ENCODE measurements at places on chromosomes 7 and 10. TPM values are rescaled to one million over a fixed set of nuclear protein-coding genes. Genes with fewer than 3 reads are reported as not detected.

The MACROH2A2 gene
- total RNA-seq, result 21.3 TPM

The OPALIN gene
- total RNA-seq, result not detected

GRCh38 chr10:37434091-37434490 lies 308.7 kb downstream of the ANKRD30A start:
- H3K4me3 ChIP-seq, result no peak overlapping the region
- no peaks in the 10 kb centered on the region for H3K4me1 ChIP-seq
- no peak for DNase-seq
- no peaks in the 10 kb centered on the region for H3K36me3 ChIP-seq
- H3K27me3 ChIP-seq, result no peaks in the 10 kb centered on the region

DNA sequence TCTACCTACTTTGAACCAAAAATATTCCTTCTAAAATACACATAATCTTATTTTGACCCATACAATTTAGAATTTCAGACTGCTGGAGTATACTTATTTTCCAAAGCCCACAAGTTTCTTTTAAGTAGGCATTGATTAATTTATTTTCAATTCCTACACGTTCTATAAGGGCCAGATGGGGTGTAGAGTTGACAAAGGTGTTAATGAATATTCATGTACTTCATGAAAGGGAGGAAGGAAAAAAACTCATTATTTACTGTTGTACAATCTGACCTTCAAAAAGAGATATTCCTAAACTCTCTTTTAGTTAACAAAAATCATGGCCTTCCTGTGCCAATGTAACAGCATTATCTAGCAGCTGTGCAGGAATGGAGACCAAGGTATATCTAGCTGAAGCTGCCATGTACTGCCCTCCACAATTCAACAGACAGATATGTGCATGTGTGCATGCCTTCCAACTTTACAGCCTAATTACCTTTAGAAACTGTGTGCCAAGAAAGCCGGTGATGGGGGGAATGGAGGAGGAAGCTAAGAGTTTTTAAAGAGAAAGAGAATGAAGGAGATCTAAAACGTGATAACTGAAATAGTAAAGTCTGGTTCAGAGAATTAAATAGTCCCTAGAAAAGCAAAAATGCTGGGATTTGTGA lies 108.9 kb downstream of the UPF2 start:
- H3K27me3 ChIP-seq, result no peaks in the 10 kb centered on the region
- DNase-seq, result no peak
- no peak overlapping the region for H3K4me3 ChIP-seq
- H3K4me1 ChIP-seq, result no peaks in the 10 kb centered on the region
- H3K27ac ChIP-seq, result peak overlapping the region; percentile 6
- H3K36me3 ChIP-seq, result peaks cover 80% of the 10 kb centered on the region

DNA sequence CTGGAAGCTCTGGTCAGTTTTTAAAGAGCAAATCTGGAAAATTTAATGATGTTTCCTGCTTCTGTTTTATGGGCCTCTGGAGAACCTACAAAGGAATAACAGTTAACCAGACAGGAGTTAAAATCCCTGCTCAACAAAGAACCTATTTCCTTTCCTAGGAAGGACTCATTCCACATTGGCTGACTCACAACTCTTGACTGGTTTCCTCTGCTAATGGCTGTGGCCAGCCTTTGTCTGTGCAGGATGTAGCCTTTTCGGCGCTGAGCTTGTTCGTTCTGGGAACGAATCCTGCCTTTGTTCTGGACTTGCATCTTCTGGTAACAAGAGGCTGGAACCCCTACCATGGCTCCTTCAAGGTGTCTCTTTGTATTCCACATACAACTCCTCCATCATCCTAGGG lies 112.8 kb upstream of the PDCD4 start:
- DNase-seq, result no peak
- no peaks in the 10 kb centered on the region for H3K36me3 ChIP-seq
- H3K27ac ChIP-seq, result peak overlapping the region; percentile 52
- H3K4me3 ChIP-seq, result no peak overlapping the region
- peaks cover 19% of the 10 kb centered on the region for H3K4me1 ChIP-seq

DNA sequence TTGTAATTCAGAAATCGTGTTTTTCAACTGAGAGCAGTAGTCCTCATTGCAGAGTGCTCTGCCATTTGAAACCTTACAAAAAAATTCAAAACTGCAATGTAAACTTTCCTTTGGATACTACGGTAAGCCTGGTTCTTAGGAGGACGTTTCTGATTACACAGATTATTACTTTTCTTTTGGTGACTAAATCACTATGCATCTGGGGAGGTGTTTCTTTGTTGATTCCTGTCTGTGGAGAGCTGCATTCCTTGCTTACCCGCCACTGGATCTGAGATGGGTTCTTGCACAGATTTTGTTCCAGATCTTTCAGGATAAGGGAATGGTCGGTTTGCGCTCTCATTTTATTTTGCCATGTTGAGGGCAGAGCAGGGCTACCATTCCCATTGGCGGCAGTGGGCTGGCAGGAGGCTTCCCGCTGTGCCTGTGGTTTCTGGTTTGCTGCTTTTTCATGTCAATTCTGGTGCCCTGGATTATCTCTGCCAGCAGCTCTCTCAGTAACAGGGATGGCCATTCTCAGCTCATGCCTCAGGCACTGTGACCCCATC lies 485.1 kb downstream of the GLRX3 start:
- no peaks in the 10 kb centered on the region for H3K27me3 ChIP-seq
- H3K27ac ChIP-seq, result no peak overlapping the region
- no peak for DNase-seq
- no peaks in the 10 kb centered on the region for H3K36me3 ChIP-seq
- no peaks in the 10 kb centered on the region for H3K4me1 ChIP-seq

DNA sequence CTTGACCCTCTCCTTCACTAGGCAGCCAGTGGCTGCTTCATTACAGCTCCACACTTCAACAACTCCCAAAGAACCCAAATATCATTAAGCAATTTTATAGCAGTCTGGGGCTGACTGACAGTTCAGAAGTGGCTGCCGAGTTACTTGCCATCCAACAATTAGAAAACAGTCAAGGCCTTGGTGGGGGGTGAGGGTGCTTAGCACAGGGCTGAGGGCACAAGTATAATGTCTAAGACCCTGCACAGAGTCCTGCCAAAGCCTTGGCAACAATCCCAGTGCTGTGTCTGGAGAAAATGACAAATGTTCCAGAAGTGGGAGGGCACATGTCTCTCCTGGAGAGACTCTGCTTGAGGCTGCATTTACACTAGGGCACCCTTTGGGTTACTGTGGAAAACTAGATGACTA lies 71.1 kb downstream of the CXCL12 start:
- H3K36me3 ChIP-seq, result no peaks in the 10 kb centered on the region
- H3K27ac ChIP-seq, result no peak overlapping the region
- no peak for DNase-seq
- no peak overlapping the region for H3K4me3 ChIP-seq

Measured in esophagus squamous epithelium (tissue), 5 donors.